ENCODE measurements at places on chromosomes 3 and 15.

DNA sequence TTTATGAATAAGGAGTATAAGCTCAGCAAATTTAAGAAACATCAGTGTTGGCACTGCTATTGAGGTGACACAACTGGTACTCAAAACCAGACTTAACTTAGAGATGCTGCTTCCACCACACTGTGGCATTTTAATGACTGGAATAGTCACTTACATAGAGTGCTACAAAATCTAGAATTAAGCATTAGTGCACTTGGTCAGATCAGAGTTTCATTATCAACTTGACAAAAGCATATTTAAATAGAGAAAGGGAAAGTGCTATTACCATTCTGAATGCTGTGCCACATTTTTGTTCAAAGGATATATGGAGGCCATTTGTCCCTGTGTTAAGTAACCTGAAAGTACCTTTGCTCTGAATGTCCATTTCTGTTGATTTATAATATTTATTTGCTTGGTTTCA lies 800.7 kb upstream of the ALCAM start:
- no peak for DNase-seq

DNA sequence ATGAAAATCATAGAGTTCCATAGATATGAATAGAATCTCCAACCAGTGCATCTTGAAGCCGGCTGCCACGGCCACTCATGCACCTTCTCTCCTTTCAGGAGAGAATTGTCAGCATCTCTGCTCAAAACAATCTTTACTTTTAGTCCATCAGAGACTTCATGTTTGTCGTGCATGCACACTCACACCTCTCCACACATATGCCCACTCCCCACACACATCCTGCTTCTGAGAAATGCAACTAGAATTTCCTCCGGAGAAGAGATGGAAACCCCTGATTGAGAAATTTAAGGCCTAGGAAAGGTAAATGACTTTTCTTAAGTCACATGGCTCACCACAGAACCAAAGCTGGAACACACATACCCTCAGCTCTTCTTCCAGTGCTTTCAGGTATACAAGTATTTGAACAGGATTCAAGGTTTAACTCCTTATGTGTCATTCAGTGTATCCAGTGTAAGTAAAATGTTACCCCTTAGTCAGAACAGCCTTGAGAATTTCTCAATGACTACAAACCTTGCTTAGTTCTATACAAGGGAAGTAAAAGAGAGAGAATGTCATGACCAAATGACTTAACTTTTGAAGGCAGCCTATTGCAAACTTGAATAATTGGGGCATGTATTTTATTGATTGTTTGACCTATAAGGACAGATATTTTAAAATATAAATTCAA lies 69.1 kb upstream of the TSEN2 start:
- DNase-seq = no peak

- DNase-seq = no peak
Observed at GRCh38 chr3:117433427-117433826, 723.8 kb downstream of the TUSC7 start.

DNA sequence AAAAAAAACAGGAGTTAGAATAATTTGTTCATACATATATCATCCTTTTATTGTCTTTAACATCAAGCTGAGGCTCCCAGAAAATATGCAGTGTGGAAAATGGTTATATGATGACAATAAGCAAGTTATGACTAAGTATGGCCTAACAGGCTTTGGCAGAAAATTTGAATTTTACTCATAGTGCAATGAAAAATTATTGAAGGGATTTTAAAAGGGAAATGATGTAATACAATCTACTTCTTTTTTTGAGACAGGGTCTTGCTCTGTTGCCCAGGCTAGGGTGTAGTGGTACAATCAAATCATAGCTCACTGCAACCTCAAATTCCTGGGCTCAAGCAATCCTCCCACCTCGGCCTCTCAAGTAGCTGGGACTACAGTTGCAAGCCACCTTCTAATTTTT lies 78.7 kb downstream of the FAIM start:
- DNase-seq = no peak

GRCh38 chr15:60208709-60209108 lies 189.1 kb downstream of the ANXA2 start:
- DNase-seq = no peak

GRCh38 chr3:37862219-37862902 lies 681 bp downstream of the CTDSPL start:
- DNase-seq = no peak

- DNase-seq = no peak
Observed at GRCh38 chr15:46365572-46365971, 730.7 kb downstream of the SQOR start.

DNA sequence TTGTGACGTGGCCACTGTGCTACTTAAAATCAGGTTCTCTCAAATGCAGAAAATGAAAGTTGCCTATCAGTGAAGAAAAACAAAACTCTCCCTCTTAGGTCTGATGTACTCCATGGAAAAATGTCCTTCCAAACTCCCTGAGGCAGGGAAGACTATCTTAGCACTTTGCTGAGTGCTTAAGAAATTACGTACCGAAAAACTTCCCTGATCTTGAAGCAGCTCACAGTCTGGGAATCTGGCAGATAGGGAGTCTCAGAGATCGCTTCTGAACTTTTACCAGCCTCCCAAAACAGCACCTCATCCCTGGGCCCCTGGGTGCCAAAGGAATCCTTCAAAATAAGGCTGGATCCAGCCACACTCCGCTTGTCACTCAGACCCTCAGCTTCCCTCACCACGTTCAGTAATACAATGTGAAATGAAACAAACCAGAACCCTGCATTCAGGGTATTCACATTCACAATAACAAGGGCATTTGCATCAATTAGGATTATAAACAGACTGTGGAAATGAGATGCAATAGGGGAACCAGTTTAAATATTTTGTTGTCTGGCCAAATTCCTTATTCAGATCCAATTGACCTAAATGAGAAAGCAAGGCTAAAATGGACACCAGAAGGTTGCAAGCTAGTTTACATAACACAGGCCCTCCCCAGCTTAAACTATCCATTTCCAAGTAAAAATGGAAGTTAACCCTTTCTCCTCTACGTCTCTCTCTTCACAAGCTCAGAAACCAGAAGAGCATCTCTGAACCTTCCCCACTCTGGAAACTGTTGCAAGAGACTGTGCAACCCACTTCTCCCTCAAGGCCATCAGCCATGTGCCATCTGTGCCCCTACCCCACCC lies 20.9 kb downstream of the OSBPL10 start:
- no peak for DNase-seq

DNA sequence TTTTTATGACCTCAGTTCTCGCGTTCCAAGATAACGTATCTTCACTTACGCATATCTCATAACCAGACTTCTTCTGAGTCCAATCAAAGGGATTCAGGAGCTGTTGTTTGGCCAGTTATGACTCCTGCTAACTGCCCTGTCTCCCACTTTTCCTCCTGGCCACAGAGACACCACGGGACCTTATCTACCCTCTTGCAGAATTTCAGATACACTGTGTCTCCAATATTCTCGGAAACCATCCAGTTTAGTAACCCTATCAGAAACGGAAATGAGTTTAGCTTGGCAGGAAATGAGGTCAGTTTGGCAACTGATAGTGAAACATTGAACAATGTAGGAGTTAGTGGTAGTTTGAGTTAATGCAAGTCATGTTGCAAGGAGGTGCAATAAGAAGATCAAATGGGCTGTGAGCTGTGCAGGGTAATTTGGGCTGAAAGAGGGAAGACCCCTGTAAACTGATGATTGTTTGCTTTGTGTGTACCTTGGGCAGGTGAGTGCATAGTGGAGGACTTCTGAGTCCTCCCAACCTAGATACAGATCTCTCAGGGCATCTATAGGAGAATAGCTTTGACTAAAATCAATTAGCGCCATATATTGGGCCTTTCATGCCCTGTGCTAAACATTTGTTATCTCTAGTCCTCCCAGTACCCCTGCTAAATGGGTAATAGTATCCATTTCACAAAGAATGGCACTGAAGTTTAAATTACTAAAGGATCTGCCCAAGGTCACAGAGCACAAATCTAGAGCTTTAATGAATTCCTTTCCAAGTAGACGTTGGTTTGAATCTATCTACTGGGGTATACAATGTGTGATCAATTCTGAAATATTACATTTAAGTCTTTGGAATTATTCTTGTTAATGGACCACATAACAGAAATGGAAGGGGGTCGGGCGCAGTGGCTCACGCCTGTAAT lies 41.3 kb upstream of the PIK3CB start:
- no peak for DNase-seq

- peak; percentile 82 for DNase-seq
Observed at GRCh38 chr3:10551821-10552630, 46.6 kb upstream of the ATP2B2 start.

GRCh38 chr3:146969356-146969755 lies 364.2 kb upstream of the PLSCR5 start:
- no peak for DNase-seq

DNA sequence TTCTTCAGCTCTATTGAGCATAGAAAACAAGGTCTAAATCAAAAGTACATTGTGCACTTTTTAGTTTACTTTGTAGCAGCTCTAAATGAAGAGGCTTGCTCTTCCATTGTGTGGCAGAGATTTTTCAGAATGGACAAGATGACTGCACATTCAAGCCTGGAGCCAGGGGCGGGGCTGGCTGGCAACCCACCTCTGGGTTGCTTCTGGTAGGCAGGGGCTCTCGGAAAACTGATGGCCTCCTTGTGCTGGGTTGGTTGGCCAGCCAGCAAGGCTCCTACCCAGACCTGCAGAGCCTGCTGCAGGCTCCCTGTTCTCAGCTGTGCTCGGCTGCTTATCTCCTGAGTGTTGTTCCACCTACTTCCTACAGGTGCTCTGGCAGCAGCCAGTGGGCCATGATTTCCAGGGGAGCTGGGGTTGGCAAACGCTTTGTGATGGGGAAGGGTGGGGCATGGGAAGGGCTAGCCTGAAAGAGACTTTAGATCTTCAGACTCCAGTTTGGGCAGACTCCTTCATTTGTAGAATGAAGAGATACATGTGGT lies 8.8 kb downstream of the BSN start:
- DNase-seq = no peak

DNA sequence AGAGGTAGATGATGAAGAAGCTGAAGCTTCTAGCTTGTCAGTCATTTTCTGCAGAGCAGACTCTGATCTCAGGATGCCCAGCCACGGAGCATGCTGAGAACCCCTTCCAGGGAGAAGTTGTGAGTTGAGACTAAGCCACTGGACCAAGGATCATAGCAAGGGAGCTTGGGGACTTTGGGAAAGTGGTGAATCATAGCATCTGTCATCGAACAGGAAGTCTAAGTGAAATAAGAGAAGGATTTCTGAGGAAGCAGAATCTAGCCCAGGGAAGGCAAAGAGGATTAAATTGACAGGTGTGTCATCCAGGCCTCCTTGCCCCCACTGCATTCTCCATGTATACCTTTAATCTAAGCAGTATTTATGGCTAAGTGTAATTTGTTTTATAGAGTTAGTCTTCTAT lies 71.8 kb upstream of the TMEM108 start:
- no peak for DNase-seq

- no peak for DNase-seq
Observed at GRCh38 chr3:83524901-83525300, 1433.9 kb upstream of the CADM2 start.

DNA sequence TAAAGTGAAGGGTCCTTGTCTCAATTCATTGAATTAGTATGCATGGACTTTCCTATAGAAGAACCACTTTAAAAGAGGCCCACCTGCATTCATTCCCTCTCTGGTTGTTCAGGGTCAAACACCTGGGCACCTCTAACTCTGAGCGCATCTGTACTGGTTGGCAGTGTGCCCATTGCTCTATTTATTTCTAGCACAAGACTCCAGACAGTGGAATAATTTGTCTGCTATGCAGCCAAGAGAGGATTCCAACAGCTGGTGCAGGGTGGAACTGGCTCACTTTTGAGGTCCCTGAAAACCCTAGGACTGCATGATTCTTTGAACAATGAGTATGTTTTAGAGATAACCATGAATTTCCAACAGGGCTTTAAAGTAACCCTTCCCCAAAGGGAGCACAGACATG lies 57.9 kb downstream of the CCDC33 start:
- no peak for DNase-seq

DNA sequence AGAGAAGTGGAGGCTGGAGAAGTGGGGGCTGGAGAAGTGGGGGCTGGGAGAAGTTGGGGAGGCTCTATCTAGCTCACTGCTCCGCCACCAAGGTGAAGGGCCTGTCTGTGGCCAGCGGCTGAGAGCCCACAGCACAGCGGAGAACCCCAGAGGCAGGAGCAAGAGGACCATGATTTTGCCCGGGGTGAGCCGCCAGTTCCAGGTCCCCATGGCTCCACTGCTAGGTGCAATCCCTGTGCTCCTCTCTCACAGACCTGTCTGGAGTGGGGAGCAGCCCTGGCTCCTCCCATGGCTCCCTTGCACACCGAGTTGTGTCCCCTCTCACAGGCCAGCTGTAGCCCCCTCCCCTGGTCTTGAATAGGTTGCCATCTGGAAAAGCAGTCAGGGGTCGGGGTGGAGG lies 4.7 kb upstream of the NRROS start:
- DNase-seq = no peak

DNA sequence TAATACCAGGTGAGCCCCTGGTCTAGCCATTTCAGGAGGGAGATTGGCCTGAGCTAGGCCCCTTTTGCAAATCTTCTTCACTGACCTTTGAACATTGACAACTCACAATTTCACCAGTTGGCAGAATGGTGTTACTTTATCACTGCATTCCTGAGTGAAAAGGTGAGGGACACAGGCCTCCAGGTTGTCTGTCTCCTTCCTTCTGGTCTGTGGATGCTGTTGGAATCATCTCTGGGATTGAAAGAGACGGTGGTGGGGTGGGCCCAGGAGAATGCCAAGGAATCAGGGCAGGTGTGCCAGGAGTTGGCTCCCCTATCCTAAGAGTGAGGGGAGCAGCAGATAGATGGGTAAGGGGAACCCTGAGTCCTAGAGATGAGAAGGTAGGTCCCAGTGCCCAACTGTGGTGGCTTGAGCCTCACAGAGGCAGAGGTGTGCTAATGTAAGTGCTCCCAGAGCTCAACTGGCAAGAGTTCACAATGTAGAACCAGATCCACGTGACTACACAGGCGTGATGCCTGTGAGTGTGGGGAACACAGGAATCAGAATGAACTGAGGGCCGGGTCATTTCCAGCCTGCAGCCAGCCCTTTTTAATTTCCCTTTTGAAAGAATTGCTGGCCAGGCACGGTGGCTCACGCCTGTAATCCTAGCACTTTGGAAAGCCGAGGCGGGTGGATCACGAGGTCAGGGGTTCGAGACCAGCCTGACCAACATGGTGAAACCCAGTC lies 11.2 kb downstream of the C3orf62 start:
- DNase-seq = no peak

GRCh38 chr3:45826908-45827307 lies 15.0 kb downstream of the LZTFL1 start:
- no peak for DNase-seq

DNA sequence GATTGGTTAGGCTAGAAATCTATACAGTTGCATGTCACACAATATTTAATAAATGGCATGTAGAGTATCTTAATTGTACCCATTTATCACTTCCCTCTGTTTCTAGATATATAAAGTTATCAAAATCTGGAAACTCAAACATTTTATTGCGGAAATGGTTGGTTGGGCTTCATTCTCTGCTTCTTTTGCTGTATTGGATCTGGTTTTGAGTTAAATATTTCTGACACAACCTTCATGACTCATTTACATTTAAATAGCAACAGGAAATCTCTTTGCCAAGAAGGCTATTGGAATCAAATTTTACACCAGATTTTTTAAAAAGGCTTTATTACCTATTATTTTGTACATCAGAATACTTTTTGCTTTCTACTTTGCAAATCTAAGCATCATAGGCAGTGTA lies 153.8 kb downstream of the EBLN2 start:
- DNase-seq = no peak
